ENCODE measurements at places on chromosomes 16 and 17. TPM values are rescaled to one million over a fixed set of nuclear protein-coding genes. Genes with fewer than 3 reads are reported as not detected.

The TP53TG3 gene
- total RNA-seq = not detected

The SLC5A11 gene
- total RNA-seq = 0.19 TPM

DNA sequence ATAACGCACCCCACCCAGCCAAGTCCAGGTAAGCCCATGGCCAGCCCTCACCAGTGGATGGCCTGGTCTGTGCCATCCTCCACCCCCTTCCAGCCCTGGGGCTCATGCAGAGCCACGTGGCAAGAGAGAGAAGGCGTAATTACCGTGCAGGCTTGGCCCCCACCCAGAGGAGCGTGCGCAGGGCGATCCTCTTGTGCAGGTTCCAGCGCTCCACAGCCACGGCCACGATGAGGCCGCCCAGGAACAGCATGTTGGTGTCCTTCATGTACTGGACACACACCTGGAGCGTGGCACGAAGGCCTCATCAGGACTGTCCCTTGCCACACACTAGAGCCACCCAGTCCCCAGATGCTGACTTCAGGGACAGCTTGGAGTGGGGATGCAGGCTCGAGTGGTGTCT, 6.7 kb downstream of the SLC13A5 start:
- no peaks in the 10 kb centered on the region for H3K36me3 ChIP-seq
- H3K4me1 ChIP-seq = no peaks in the 10 kb centered on the region
- no peak overlapping the region for H3K27ac ChIP-seq
- H3K4me3 ChIP-seq = no peak overlapping the region
- H3K27me3 ChIP-seq = peaks cover 6% of the 10 kb centered on the region
- DNase-seq = no peak

DNA sequence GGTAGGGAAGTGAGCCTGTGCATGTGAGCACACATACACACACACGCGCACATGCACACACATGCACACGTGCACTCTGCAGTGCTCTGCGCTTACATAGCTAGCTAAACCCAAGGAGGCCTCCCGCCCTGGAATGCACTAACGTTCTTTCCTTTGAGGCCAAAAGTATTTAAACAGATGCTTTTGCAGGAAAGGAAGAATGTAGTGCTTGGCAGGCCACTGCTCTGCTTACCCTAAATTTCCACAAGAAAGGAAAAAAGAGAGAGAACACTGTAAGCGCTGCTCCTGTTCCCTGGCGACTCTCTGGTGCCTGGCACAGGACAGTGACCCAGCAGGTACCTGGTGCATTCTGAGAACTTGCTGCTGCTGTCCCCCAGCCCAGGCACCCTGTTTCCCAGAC, 31.3 kb upstream of the MRPS23 start:
- H3K36me3 ChIP-seq = no peaks in the 10 kb centered on the region
- peaks cover 3% of the 10 kb centered on the region for H3K27me3 ChIP-seq
- DNase-seq = no peak
- H3K4me1 ChIP-seq = peaks cover 8% of the 10 kb centered on the region

- H3K27ac ChIP-seq = no peak overlapping the region
- no peaks in the 10 kb centered on the region for H3K4me1 ChIP-seq
- no peaks in the 10 kb centered on the region for H3K27me3 ChIP-seq
- H3K36me3 ChIP-seq = no peaks in the 10 kb centered on the region
Measured at GRCh38 chr16:65106757-65107156, 15.1 kb downstream of the CDH11 start.
